NCI-H187 (cell line): ENCODE measurements at places on chromosomes 4 and X.

DNA sequence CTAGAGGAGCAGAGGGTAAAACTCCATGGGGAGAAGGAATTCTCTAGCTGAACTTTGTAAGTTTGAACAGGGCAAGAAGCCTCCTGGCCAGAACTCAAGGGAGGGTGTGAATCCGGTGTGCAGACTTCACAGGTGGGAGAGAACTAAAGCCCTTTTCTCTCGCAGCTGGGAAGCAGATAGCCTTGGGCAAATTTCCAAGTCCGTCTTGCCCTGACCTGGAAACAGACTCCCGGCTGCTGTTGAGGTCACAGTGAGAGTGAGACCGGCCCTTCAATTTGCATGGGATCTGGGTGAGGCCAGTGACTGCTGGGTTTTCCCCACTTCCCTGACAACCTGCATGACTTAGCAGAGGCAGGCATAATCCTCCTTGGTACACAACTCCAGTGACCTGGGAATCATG lies 94.5 kb upstream of the ZNF827 start:
- DNase-seq: no peak

DNA sequence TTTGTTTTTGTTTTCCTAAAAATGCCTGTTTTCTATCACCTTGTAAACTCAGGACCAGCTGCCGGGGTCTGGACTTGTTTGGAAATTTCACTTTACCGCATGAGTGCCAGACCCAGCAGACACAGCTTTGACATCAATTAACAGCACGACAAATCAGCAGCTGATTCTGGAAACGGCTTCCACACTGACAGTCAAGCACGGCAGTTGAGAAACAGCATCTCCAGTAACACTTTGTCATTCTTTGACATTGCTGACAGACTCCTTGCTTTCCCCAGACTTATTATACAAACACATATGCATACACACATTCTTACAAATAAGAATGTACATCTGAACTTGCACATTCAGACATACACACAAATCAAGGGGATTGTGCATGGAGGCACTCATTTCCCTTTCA lies 1017.6 kb upstream of the HS3ST1 start:
- no peak for DNase-seq

DNA sequence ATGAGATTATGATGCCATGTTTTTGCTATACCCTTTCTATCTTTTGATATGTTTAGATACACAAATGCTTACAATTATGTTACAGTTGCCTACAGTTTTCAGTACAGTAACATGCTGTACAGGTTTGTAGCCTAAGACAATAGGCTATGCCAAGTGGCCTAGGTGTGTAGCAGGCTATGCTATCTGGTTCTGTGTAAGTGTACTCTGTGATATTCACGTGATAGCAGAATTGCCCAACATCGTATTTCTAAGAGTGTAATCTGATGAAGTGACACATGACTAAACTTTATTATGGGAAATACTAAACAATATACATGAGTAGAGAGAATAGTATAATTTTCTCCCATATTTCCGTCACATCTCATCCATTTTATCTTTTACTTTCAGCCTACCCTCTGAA lies 97.0 kb downstream of the CLDN22 start:
- no peak for DNase-seq

DNA sequence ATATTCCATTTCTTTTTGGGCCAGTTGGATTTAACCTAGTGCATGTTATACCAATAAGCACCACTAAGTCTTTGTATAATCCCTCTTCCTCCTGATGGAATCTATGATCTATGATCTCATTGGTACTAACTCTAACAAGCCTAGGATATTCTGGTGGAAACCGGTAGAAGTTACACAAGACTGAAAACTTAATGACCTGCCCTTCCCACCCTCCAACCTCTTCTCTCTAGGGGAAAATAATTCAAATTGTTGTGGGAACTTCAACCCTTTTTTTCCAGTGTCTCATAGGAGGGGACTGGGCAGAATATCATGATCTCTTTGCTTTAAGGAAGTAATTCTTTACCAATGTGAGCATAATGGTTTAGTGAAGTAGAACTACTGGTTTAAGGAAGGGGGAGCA lies 289.5 kb upstream of the BOD1L1 start:
- DNase-seq: no peak

DNA sequence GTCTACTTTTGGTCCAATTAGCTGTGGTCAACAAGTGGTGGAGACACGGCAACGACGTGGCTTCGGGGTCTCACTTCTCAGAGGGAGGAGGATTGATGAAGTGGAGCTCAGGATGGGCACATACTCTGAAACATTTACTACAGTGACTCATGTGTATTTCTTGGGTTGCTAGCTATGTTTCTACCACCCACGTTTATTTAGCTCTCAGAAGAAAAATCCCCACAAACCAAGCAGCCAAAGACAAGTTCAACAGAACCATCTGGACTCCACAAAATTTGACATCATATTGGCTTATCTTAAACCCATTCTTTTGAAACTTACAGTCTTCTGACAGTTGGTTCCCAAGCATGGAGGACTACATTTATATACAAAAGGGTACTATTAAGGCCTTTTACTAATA lies 158.0 kb downstream of the CBLL2 start:
- no peak for DNase-seq

- no peak for DNase-seq
Measured at GRCh38 chrX:120260369-120260768, 9.8 kb downstream of the ZBTB33 start.
